ENCODE measurements at places on chromosomes 12 and 14.
A peak's percentile ranks its signal among the peaks of the same experiment; 100 is the strongest.

GRCh38 chr12:124389138-124389724 lies 94.3 kb downstream of the RFLNA start:
- peak; percentile 18 for DNase-seq

DNA sequence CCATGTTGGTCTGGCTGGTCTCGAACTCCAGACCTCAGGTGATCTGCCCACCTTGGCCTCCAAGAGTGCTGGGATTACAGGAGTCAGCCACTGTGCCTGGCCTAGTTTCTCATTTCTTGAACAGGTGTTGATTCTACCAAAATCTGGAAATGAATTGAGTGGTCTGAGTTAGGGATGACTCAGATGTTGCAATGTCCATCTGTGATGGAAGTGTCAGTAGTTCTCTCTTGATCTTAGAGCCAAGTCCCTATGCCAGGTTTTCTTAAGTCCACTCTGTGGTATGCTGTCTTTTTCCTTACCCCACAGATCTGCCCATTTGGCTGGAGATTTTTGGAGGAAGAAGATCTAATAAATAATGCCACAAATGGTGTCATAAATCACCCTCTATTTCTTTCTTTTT lies 12.6 kb downstream of the SNAPC1 start:
- no peak for DNase-seq

- DNase-seq: no peak
Measured at GRCh38 chr14:83164016-83164415, 1630.4 kb upstream of the SEL1L start.

- no peak for DNase-seq
Measured at GRCh38 chr14:105474483-105475268, at the start of gene CRIP2. Gene CRIP2 (plus strand): TSS chr14:105474821. CDS start chr14:105474863, 42 bp downstream.

- no peak for DNase-seq
Measured at GRCh38 chr14:32244404-32244803, 41.3 kb upstream of the RNU6-8 start.

DNA sequence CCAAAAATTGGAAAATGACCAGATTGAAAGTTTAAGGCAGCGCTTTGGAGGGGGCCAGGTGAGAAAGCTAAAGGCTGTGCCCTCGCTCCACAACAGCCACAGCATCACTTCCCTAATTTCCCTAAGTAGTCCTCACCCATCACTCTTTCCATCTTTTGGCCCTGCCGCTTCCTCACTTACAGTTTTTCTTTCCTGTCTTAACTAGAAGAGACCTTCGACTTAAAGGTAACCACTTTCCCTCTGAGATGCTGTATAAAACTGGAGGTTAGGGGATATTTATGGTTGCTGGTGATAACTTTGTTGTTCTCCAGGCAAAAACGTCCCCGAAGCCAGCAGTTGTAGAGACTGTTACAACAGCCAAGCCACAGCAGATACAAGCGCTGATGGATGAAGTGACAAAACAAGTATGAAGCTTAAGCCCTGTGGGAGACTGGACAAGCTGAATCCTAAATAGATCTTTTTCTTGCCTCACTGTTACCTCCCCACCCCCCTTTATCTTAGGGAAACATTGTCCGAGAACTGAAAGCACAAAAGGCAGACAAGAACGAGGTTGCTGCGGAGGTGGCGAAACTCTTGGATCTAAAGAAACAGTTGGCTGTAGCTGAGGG lies 4.3 kb downstream of the DDIT3 start:
- DNase-seq: no peak

DNA sequence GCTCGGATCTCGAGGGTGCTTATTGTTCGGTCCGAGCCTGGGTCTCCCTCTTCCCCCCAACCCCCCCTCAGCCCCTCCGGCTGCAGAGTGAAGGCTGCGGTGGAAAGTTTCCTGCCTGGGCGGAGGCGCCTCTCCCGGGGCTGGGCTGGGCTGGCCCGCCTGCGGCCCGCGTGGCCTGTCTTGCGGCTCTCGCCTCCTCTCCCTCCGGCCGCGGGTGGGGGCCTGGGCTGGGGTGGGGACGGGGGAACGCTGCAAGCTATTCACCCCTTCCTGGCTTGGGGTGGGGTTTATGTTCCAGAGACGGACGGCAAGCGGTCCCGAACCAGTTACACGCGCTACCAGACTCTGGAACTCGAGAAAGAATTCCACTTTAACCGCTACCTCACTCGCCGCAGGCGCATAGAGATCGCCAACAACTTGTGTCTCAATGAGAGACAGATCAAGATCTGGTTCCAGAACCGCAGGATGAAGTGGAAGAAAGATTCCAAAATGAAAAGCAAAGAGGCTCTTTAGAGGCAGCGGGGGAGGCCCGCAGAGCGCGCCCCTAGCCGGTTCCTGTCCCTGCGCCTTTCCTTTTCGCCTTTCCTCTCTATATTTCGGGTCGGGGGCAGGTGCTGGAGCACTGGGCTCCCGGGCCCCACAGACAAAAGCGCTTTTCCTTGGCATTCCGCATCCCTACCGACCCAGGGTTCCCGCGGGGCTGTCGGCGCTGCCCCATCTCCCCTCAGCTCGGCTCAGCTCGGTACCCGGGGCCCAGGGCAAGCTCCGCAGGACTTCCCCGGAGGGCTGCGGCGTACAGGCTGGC lies 1.3 kb downstream of the HOXC5 start:
- DNase-seq: no peak

GRCh38 chr12:45549337-45549902 lies 180.1 kb upstream of the ARID2 start:
- DNase-seq: no peak

- DNase-seq: no peak
Measured at GRCh38 chr12:60052483-60052882, 456.7 kb downstream of the SLC16A7 start.

GRCh38 chr14:100018482-100018881 lies 46.7 kb upstream of the EVL start:
- DNase-seq: no peak

DNA sequence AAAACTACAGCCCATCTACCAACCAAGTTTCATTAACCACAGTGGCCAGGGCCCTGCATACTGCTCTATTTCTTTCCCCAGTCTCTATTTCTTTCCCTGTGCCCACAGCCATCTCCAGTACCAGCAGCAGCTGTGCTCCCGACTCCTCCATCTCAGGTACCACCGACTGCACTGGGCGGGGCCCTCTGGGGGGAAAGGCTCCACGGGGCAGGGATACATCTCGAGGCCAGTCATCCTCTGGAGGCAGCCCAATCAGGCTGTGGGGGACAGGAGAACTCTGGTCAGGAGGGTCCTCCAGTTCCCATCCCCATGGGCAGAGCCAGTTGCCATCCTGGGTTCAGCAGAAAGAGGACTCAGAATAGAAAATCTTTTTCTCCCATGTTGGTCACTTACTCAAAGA lies 3.0 kb downstream of the CDK4 start:
- DNase-seq: no peak

DNA sequence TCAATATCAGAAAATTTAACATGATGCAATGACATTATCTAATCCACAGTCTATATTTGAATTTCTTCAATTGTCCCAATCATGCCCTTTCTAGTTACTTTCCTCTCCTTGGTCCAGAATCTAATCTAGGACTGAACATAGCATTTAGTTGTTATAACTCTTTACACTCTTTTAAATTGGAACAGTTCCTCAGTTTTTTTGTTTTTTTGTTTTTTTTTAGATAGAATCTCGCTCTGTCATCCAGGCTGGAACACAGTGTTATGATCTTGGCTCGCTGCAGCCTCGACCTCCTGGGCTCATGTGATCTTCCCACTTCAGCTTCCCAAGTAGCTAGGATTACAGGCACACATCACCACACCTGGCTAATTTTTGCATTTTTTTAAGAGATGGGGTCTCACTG lies 63.1 kb downstream of the RERG start:
- DNase-seq: no peak
